ENCODE measurements at places on chromosomes 2 and 18.

- no peak for DNase-seq
Measured at GRCh38 chr2:17164550-17164949, 353.7 kb downstream of the RAD51AP2 start.

GRCh38 chr2:212940816-212941215, 210.6 kb downstream of the IKZF2 start:
- no peak for DNase-seq

DNA sequence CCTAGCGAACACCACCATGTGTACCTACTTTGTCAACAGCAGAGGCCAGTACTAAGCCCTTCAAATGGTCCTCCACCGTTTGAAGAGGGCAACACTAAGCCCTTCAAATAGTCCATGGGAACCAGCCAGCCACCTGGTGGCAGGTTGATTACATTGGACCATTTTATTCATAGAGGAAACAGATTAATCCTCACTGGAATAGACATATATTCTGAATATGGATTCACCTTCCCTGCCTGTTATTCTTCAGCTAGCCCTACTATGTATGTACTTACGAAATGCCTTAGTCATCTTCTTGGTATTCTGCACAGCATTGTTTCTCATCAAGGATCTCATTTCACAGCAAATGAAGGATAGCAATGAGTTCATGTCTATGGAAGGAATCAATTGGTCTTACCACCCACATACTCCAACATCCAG, 10.0 kb upstream of the ZNF396 start:
- no peak for DNase-seq

GRCh38 chr18:9184998-9185613, 48.5 kb downstream of the ANKRD12 start:
- DNase-seq: no peak
